Stimulated activated CD4-positive, alpha-beta T cell treated with anti-CD3 and anti-CD28 coated beads, Interleukin-1b, Interleukin-23, amount 100 ng/mL, for 24 hours (primary cell): ENCODE measurements at places on chromosomes 1 and 21.

DNA sequence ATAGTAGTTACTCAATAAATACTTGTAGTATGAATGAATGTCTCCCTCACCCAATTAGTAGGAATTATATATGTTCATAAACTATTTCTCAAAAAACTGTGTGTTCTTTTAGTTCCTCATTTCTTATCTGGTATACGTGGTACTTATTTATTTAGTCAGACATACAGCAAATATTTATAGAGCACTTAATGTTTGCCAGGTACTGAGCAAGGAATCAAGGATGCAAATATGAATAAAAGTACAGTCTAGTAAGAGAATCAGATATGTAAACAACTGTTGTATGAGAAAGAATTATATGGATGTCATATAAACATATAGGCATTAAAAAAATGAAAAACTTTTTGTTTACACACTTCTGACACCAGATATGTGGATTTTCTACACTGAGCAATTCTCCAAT is 58.5 kb downstream of the ATF6 start:
- no peak for DNase-seq

- no peak for DNase-seq
Measured at GRCh38 chr1:90434460-90434859, 282.6 kb downstream of the BARHL2 start.

DNA sequence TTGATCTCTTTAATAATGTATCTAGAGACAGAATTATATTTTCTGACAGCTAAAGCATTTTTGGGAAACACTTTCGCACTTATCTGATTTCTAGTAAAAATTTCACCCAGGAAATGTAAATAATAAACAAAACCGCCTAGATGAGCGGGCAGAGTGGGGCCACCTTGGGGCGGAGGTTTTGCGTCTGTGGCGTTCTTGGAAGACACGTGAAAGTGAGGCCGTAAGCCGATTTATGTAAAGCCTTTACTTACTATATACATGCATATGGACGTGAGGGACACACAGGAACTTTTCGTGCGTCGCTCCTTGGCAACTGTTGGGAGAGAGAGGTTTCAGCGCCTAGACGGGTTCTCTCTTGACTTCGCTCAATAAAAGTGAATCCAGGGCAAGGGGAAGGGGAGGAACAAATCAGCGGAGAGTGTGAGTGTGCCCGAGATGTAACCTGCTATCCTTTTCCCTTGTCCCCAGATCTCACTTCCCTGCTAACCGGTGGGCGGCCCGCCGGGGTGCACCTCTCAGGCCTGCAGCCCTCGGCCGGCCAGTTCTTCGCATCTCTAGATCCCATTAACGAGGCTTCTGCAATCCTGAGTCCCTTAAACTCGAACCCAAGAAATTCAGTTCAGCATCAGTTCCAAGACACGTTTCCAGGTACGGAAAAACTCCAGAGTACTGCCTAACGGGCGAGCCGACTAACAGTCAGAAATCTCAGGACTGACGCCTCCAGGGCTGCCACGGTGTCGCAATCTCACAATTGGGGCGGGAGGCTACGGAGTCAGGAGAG is 1.7 kb downstream of the HLX start:
- DNase-seq = no peak

GRCh38 chr21:14917762-14918161 is 147.0 kb downstream of the NRIP1 start:
- DNase-seq = no peak

GRCh38 chr21:38760017-38760761 is 45.5 kb upstream of the ETS2 start:
- DNase-seq = no peak

GRCh38 chr1:84973498-84974334 is 23.2 kb downstream of the MCOLN2 start:
- no peak for DNase-seq

GRCh38 chr1:27299385-27300271 is 22.3 kb upstream of the TMEM222 start:
- no peak for DNase-seq

DNA sequence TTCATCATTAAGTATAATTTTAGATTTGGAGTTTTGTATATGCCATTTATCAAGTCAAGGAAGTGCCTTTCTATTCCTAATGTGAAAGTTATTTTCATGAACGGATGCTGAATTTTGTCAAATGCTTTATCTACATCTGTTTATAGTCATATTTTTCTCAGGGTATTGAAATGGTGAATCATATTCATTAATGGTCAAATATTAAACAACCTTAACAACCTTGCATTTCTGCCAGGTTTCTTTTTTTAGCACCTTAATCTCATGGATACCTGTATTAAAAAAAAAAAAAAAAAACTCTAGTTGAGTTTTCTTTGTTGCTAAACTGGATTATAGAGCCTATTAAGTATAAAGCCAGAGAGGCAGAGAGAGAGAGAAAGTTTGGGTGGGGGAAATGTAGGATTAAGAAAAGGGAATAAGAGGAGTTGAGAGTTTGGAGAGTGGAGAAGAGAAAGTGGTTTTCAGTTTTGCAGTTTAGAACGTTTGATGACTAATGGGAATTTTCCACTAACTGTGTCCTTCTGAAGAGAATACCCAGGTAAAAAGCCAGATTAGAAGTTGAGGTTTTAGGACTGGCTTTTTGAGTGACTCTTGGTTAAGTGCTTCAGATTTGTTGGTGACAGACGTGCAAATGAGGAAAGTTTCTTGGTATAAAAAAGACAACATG is 305.0 kb downstream of the HLX start:
- DNase-seq = no peak

GRCh38 chr1:159005161-159005560 is 4.5 kb upstream of the IFI16 start:
- no peak for DNase-seq

- DNase-seq = no peak
Measured at GRCh38 chr1:14897547-14897946, 256.0 kb upstream of the TMEM51 start.

GRCh38 chr1:201902198-201902597 is 13.5 kb downstream of the SHISA4 start:
- no peak for DNase-seq

DNA sequence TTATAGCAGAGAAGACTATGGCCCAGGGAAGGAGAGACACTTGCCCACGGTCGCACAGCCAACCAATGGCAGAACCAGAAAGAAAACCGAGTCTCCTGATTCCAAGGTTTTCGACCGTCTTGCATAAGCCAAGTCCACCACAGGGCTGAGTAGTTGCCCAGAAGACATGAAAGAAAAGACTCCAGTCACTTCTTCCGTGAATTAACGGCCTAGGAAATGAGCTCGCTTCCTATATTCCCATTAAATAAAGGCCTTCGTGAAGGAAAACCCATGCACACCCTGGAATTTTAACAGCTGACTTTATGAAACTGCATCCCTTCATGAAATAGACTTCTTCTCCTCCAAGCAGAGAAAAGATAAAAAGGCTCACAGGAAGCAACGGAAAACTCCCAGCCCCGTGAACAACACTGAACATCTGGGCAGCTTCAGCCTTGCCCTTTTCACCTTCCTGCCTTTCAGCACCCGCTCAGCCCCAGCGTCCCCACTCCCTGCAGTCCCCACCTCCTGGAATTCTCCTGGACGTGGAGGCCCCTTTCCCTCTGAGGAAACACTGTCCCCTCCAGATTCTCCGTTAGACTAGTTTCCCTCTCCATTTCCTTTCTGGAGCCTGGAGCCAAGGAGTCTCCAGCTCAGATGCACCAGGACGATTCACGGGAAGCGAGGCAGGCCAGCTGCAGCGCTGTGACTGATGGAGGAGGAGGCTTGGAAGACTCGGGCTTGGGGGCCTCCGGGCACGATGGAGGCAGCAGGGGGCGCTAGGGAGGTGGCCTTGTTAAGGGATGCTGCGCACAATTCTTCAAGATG is 2.7 kb upstream of the MYOC start:
- DNase-seq = peak; percentile 63

GRCh38 chr1:158485455-158485854 is 13.4 kb downstream of the OR10R2 start:
- DNase-seq = no peak

GRCh38 chr1:26029864-26030481 is 8.4 kb downstream of the EXTL1 start:
- no peak for DNase-seq

- no peak for DNase-seq
Measured at GRCh38 chr1:62435231-62436038, 1.4 kb upstream of the USP1 start.

- DNase-seq = no peak
Measured at GRCh38 chr1:98437011-98437410, 224.5 kb upstream of the SNX7 start.

GRCh38 chr1:14777516-14778506 is 179.3 kb downstream of the KAZN start:
- DNase-seq = no peak

DNA sequence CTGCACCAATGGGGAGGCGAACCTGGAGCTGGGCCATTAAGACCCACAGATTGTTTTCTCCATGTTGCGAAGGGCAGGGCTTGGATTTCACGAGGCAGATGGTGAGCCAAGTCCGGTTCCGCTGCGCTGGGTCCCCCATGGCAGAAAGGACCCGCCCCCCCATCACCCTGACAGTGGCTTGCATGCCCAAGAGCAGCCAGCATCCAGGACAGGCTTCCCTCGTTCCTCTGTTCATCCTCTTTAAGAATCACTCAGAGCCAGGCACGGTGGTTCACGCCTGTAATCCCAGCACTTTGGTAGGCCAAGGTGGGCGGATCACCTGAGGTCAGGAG is 15.8 kb upstream of the NPHP4 start:
- DNase-seq = no peak

DNA sequence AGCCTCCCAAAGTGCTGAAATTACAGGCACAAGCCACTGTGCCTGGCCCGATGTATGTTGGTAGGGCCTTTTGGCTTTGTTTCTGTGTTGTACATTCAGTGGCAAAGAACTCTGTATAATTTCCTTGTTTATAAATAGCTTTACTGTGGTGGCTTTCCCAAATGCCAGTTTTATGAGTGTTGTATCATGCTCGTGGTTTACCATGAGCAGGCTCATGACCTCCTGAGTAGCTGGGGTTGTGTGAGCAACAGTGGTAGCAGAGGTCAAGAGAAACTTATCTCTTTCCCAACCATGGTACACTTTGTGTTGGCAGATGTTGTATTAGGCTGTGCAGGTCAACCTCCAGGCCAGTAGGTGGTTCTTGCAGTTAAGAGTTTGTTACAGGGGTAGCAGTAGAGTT is 420.4 kb upstream of the BEND5 start:
- no peak for DNase-seq

- no peak for DNase-seq
Measured at GRCh38 chr1:52877554-52877953, 35.0 kb downstream of the ZYG11A start.

DNA sequence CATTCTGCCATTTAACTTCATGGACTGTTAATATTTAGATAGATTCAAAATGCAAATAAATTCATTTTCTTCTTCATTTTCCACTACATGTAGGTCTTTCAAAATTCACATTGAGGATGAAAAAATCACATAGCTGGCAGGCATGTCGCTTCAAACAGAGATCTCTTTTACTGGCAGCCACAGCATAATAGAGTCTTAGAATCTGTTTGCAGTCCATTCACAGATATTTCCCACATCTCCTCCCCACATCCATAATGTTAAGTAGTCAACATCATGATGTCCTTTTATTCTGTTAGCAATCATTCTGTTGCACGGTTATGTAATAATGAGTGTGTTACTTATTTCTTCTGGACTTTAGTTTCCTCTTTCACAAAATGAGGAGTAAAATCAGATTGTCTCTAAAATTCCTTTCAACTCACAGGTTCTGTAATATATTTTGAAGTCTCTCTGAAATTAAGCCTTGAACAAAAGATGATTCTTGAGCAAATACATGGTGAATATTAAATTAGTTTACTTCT is 257.5 kb upstream of the SNX7 start:
- DNase-seq = no peak

- no peak for DNase-seq
Measured at GRCh38 chr1:24421502-24421901, 5.9 kb downstream of the NIPAL3 start.

- no peak for DNase-seq
Measured at GRCh38 chr1:234970731-234971476, 157.7 kb downstream of the TOMM20 start.

DNA sequence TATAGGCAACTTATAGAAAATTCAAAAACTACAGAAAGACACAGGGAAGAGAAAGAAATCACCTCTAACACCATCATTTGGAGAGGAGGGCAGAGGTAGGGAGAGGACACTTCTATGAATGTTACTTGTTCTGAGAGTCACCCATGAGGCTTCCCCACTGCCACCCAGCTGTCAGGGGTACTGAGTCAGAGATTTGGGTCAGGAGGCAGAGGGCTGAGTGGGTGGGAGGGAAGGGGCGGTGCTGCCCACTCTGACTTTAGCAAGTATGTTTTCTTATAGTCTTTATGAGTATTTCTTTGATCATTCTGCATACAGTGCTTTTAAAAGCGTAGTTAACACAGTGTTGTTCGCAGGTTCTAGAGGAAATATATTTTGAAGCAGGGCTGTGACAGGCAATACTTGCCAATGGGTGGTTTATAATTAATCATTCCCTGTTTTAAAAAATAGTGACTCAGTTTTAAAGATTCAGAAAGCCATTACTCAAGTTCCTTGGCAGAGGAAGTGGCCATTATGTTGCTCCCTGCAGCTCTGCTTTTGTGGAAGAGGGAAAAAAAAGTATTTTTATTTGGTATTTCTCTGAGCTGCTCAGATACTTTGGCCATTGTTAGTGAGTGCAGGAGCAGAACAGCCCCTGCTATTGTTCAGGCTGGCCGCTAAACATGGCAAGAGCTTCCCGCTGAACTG is 18.3 kb downstream of the IL6R start:
- no peak for DNase-seq

DNA sequence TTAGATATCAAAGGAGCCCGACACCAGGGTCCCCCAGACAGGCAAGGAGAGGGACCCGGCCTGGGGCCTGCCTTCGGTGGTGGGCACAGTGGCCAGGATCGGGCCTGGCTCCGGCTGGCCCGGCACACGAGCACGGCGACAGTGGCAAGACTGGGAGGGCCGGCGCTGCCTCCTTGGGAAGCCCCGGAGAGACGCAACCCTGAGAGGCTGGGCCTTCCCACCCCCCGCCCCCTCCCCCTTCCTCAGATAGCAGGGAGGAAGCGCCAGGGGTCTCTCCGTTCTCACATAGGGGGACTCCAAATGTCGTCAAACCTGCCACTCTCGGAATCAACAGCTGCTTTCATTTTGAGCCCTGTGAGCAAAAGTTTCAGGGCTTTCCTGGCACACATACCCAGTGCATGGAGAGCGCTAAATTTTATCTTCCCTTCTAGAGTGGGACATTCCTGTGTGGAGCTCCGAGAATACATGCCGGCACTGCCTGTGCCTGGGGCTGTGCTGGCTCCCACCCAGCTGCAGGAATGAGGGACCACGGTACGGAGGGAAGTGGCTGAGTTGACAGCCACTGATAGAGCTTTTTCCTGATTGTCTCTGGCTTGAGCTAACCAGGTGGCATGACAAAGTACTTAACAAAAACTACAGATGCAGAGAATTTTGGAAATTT is 62.4 kb downstream of the CD247 start:
- no peak for DNase-seq

DNA sequence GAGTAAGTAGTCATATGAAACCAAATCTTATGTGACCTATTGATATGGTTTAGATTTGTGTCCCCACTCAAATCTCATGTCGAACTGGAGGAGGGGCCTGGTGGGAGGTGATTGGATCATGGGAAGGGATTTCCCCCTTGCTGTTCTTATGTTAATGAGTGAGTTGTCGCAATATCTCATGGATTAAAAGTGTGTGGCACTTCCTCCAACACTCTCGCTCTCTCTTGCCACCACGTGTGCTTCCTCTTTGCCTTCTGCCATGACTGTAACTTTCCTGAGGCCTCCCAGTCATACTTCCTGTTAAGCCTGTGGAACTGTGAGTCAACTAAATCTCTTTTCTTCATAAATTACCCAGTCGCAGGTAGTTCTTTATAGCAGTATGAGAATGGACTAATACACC is 241.2 kb downstream of the RGS7 start:
- DNase-seq = no peak

GRCh38 chr1:62368989-62369388 is 49.8 kb upstream of the KANK4 start:
- no peak for DNase-seq
